GOT3 (cell line): ENCODE measurements at places on chromosomes 13 and 19.

GRCh38 chr13:74103970-74104555, 30.1 kb downstream of the KLF12 start:
- no peak for DNase-seq

GRCh38 chr19:6890401-6890913, 3.1 kb downstream of the ADGRE1 start:
- no peak for DNase-seq

GRCh38 chr13:80123945-80124344, 217.0 kb downstream of the SPRY2 start:
- no peak for DNase-seq

DNA sequence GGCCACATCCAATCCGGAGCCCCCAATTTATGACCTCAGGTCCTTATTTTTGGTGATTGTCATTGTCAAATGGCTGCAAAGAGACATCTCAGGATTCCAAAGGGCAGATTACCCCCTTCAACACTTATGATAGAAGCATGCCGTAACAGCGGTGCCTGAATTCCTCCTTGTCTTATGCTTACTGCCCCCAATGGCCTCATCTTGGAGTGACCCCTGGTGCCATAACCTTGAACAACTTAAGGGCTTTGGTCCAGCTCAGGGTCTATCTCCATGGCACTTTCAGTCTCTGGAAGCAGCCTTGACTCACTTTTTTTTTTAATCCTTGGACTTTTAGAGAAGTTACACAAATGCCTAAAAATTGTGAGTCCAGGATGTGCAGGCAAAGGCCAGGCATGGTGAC, 171.6 kb upstream of the ZNF507 start:
- no peak for DNase-seq
